ENCODE measurements at places on chromosomes 2 and 18.

DNA sequence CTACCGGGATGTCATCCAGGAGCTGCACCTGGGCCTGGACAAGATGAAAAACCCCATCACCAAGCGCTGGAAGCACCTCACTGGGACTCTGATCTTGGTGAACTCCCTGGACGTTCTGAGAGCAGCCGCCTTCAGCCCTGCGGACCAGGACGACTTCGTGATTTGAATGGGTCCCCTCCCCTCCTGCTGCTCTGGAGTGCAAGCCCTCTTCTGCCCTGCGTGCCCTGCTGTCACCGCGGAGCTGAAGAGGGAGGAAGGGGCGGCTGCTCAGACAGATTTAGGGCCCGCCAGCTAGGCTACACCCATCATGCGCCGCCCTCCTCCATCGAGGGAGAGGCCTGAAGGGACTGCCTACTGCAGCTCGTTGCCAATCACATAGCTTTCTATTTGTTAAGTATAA, 101.8 kb downstream of the SH3BP4 start:
- no peak for DNase-seq

DNA sequence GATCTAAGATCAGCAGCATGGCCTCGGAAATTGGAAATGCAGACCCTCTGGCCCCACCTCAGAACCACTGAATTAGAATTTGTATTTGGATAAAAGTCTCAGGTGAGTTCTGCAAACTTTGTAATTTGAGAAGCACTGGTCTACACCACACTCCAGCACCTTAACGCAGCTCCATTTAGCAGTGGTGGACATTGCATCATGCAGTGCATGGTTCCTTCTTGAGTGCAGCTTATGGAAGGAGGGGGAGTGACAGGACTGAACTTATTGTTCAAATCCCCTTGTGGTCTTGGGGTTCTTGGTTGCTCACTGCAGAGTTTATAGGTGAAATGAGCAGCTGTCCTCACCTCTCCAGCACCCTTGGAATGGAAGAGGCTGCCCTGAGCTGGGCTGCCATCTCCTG, 17.4 kb upstream of the STEAP3 start:
- no peak for DNase-seq

DNA sequence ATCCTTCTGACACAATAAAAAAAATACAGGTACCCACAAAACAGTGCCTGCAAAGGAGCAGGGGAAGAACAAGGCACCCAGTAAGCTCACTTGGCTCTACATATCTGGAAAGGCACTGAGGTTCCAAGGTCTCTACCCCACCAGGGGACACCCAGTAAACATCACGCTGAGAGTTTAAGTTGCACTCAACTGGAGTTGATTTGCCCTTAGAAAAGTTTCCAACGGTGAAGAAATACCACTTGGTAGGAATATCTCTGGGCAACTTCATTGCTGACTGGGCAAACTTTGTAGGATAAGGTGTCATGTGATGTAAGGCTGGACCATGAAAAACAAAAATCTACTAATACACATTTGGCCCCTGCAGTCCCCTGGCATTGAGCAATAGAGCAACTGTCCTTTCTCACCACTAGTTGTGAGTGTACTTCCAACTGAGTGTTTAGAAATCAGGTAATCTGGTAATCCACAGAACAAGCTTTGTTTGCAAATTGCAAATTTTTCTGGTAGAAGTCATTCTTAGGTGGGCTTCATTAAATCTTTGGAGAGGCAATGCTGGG, 14.2 kb downstream of the ST8SIA3 start:
- no peak for DNase-seq

GRCh38 chr2:121049131-121049530, 235.9 kb downstream of the TFCP2L1 start:
- DNase-seq = no peak

- DNase-seq = no peak
Observed at GRCh38 chr2:43347746-43348145, 121.3 kb upstream of the ZFP36L2 start.

GRCh38 chr18:13793819-13794218, 30.1 kb upstream of the MC5R start:
- DNase-seq = no peak

DNA sequence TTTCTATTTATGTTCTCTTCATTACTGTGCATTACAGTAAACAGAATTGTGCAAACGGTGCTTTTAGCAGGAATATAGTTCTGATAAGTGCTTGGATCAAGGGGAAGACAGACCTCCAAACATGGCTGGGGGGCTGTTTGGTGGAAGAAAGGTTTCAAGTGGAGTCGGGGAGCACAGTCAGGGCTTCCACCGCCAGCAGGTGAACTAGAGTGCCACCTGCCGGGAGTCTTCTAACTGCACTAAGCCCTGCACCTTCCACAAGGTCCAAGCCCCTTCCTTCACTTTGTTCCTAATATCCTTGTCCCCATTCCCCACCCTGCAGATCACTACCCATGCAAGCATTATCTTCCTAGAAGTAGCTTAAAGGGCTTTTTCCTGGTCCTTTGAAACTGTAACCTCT, 11.1 kb downstream of the ONECUT2 start:
- DNase-seq = no peak

All from RCC 7860 (cell line).